ENCODE measurements at places on chromosomes 4 and X.

DNA sequence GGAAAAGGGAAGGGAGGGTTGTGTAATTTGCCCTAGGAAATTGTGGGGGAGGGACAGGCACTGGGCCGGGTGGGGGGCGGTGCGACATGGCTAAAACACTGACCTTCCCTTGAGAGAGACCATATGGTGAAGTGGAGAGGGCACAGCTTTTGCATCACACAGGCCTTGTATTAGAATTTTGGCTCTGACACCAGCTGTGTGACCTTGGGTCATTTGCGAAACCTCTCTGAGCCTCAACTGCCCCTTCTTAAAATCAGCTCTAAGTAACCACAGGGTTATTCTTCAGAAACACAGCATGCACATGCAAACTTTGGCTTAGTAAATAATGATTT, 25.8 kb downstream of the PDGFRA start:
- no peak for DNase-seq

DNA sequence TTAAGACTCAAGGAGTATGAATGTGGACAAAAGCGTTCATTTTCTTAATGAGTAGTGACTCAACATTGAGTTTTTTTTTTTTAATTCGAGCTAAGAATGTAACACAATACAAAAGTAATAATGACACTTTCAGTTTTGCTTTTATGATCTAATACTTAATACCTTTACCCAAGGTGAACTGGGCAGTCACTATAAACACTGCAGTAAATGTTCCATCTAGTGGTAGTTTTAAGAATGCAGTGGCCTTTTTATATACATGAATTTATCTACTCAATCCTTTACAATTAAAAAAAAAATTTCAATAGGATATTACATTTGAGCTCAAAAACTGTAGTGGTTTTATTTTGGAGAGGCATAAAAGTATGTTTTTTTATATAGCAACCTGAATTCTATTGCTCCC, 33.9 kb downstream of the PDK3 start:
- peak; percentile 64 for DNase-seq

DNA sequence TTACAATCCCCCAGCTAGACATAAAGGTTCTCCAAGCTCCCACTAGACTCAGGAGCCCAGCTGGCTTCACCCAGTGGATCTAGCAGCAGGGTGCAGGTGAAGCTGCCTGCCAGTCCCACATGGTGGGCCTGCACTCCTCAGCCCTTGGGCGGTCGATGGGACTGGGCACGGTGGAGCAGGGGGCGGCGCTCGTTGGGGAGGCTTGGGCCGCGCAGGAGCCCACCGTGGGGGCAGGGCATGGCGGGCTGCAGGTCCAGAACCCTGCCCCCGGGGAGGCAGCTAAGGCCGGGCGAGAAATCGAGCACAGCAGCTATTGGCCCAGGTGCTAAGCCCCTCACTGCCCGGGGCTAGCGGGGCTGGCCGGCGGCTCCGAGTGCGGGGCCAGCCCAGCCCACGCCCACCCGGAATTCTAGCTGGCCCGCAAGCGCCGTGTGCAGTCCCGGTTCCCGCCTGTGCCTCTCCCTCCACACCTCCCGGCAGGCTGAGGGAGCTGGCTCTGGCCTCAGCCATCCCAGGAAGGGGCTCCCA, 9.6 kb upstream of the KLF8 start:
- DNase-seq, result no peak

GRCh38 chr4:17719106-17719505, 62.3 kb downstream of the FAM184B start:
- no peak for DNase-seq

- no peak for DNase-seq
Measured at GRCh38 chr4:15636818-15637217, 18.3 kb downstream of the FBXL5 start.

GRCh38 chr4:20682853-20683252, 17.4 kb upstream of the PACRGL start:
- no peak for DNase-seq

GRCh38 chr4:112063260-112063659, 82.0 kb upstream of the FAM241A start:
- DNase-seq, result no peak

- DNase-seq, result no peak
Measured at GRCh38 chr4:61521451-61521850, 321.3 kb downstream of the ADGRL3 start.

DNA sequence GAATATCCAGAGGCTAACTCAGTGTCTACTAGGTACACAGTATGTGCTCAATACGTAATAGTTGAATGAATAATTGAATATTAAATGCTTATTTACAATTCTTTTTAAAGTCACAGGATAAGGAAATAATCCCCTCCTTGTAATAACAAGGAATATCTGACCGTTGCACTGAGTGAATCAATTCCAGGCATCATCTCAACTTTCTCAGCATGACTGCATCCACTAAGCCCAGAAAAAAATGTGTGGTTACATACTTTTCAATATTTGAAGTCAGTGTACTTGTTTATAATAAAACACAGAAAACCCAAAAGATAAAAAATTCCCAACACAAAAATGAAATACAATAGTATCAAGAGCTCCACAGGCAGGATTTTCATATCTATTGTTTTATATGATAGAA, 105.4 kb downstream of the TMEM144 start:
- DNase-seq, result no peak

- no peak for DNase-seq
Measured at GRCh38 chrX:130915302-130915701, 12.3 kb upstream of the ENOX2 start.

DNA sequence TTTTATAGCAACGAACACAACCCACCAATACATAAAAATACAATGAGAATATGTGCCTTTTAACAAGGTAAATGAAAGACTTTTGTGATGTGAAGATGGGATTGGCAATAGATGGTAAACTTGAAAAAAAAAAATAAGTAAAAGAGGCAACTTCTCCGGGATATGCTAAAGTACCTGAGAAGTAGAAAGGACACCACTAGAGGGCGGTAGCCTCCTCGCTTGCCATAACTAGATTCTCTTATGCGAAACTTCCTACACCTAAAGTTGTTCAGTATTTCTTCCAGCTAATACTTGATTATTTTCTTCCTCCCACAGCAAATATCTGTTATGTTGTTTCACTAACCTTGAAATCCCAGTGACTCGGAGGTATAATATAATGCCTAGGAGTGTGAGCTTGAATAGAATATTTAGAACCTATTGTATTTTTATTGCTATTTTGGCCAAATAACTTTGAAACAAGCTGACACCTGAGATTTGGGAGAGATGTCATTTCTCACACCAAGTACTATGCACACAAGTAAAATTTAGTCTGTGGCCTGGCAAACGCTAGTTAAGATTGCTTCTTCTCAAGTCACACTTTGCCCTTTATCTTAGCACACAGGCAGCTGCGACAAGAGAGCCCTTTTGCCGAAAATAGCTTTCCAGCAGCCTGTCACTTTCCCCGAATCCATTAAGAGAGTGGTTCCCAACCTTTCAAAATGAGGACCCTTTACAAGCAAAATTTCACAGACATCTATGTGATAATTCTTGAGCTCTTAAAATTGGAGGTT, 44.9 kb upstream of the PDLIM5 start:
- DNase-seq, result peak; percentile 73

GRCh38 chrX:57177070-57177469, 39.9 kb upstream of the SPIN2A start:
- no peak for DNase-seq

DNA sequence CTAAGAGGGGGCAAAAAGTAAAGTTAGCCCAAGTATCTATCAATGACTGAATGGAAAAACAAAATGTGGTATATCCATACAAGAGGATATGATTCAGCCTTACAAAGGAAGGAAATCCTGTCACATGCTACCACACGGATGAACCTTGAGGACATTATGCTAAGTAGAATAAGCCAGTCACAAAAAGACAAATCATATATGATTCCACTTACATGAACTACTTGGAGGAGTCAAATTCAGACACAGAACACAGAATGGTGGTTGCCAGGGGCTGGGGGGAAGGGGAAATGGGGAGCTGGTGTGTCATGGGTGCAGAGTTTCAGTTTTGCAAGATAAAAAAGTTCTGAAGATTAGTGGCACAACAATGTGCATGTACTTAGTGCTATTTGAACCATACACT, 101.8 kb downstream of the SH3KBP1 start:
- no peak for DNase-seq

DNA sequence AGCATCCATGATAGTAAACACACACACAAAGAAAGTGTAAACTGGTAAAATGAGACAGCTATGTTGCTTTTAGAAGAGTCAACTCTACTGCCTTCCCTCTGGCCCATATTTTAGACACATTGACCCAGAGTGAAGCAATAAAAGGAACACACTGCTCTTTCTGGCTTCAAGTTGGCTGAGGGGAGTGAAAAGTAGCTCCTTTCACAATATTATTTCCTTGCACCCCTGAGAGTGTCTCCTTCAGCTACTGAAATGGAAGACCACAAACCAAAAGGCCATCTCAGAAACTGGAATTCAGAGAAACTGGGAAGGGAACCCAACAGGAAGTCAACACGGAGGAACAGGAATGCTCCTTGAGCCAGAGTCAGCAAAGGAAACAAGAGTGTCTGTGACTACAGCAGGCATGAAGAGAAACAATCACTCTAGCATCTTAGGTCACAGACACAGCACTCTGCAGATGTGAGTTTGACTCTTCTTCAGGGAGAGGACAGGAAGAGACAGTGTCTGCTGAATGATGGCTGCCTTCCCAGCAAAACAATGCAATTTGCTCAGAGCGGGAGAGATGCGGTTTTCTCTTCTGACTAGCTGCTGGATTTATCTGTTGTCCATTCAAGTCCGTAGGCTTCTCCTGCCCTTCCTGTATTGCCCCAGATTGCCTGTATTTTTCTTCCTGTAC, 106.7 kb downstream of the SPATA18 start:
- no peak for DNase-seq

DNA sequence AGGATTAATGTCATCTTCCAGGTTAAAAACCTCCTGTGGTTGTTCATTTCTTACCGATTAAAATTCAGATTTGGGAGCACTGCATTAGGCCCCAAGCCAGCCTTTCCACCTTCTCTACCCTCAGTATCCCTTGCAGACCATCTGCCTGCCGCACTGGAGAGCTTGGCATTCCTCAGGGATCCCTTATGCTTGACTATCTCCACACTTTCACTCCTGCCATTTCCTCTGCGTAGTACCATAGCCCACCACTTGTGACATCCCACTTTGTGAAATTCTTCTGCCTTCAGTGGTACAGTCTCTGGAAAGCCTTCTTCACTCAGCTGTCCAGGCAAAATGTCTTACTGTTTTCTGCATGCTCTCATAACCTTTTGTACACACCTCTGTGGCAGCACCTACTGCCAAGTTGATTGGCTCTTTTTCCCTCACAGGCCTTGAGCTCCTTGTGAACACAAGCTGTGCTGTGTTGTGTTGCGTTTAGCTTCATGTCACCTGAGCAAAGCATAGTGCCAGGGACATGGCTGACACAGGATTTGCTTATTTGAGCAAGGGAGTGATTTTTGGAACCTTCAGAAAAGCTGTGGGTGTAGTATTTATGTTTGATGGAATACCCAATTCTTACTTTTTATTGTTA, 156.4 kb downstream of the ARX start:
- DNase-seq, result no peak

DNA sequence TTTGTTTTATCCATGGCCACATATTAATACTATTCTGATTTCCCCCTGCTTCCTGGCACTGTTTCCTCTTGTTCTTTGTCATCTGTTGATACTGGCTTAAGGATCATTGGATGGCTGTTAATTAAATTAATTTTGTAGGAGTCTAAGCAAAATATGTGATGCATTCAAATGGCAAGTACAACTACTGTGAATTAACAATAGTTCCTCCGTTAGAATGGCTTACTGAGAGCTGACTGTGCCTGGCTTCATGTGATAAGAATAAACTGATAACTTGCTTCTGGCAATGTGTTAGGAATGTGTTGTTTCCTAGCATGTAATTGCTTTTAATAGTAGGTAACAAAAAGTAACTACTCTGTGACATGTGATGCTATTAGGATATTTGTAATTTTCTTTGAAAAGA, 98.5 kb downstream of the RPA4 start:
- DNase-seq, result no peak

- DNase-seq, result no peak
Measured at GRCh38 chr4:184111233-184111832, 106.3 kb downstream of the ENPP6 start.

DNA sequence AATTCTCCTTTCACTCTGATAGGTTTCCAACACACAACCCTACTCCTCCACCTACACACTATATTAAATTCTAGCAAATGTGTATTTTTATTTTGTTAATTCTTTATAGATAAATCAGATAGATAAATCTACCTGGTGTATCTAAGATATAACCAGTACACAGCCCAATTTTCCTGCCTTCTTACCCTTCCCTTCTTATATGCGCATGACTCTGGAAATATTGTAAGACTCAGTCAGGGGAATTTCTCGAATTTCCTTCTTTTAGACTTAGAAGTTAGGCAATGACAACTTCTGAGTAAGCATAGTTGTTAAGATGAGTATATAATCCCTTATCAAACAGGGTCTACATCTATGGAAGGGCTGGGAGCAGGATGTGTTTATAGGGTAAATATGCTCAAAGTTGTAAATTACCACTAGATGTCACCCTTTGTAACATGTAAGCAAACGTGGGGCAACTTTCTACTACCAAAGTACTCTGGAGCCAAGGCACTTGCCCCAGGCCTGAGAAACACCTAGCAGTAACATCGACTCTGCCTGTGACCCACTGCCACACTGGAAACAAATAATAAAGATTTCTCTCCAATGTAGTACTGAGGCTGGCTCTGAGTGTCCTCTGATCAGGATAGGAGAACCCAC, 444.7 kb downstream of the IQCM start:
- peak; percentile 64 for DNase-seq

- peak; percentile 28 for DNase-seq
Measured at GRCh38 chr4:90183254-90183653, 56.1 kb downstream of the CCSER1 start.
